ENCODE measurements at places on chromosomes 11 and 22. TPM values are rescaled to one million over a fixed set of nuclear protein-coding genes. Genes with fewer than 3 reads are reported as not detected.

- DNase-seq, result no peak
Measured at GRCh38 chr11:124081483-124081882, 33.8 kb upstream of the VWA5A start.

Gene ANKK1
- total RNA-seq, result 1.2 TPM

DNA sequence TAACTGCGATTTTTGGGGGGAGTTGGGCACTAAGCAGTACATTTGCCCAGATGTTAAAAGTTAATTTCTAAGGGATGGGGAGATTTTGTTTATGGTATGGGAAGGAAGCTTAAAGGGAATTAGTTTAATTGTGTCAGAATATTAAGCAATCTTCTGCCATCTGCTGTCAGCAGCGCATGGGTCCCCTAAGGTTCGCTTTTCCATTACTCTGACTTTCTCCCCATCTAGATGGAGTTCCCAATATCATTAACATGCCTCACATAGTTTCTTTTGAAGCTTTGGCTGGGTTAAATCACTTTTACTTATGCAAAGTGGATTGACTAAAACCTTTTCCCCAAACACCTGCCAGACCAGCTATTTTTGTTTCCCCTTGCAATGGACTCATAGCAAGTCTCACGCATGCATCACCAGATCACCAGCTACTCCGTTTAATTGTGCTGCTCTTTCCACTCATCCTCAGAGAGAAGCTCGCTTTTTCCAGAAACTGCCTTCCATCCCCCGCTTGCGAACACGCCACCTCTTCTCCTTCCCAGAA lies 172.7 kb downstream of the FAT3 start:
- DNase-seq, result no peak

DNA sequence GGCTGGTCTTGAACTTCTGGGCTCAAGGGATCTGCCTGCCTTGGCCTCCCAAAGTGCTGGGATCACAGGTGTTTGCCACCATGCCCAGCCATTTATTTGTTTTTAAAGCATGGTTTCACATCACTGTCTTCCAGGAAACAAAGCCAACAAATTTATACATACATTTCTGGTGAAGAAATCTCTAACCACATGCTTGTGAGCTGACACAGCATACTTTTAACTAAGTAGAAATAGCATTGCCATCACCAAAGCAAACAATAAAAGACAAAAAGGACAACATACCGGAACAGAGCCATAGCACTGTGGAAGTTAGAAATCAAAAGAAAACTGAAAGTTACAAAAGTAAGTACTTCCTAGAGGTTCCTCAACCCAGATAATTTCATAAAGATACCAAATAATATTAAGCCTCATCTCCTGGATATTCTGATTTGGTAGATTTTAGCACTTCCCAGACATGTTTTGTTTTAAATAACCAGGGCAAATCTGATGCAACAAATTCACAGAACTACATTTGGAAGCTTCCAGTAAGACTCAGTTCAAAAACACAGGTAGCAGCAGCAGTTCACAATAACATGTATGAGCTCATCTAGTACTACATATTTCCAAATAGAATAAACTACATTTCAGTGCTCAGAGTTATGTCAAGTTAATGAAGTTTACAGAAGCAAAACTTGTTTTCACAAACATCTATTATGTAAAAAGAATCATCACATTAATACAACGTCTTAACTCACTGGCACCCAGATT lies 70.6 kb downstream of the RRAS2 start:
- DNase-seq, result no peak

Gene LRRC4C
- not detected for total RNA-seq
